ENCODE measurements at places on chromosomes 6 and 20. TPM values are rescaled to one million over a fixed set of nuclear protein-coding genes. Genes with fewer than 3 reads are reported as not detected.

The CAP2 gene
- total RNA-seq, result 3.5 TPM

The BPIFB4 gene
- total RNA-seq, result not detected

The CDYL gene
- 32.2 TPM for total RNA-seq

The IL17A gene
- total RNA-seq, result not detected

The LY6G6D gene
- total RNA-seq, result not detected

The GRIK2 gene
- total RNA-seq, result 7.8 TPM

The SEL1L2 gene
- not detected for total RNA-seq

The GNAS-AS1 gene
- 0.28 TPM for total RNA-seq

The MYL9 gene
- total RNA-seq, result 145 TPM

The LRP11 gene
- 31.8 TPM for total RNA-seq

The SLC17A3 gene
- not detected for total RNA-seq

The TMEM200A gene
- total RNA-seq, result 3.4 TPM

The KCNB1 gene
- total RNA-seq, result 27.5 TPM

The FILIP1 gene
- total RNA-seq, result 3.0 TPM

The DUSP15 gene
- total RNA-seq, result 3.7 TPM

The DZANK1 gene
- total RNA-seq, result 2.2 TPM

The NAA20 gene
- total RNA-seq, result 60.7 TPM

The MYCT1 gene
- 19.0 TPM for total RNA-seq

The SLA2 gene
- 1.6 TPM for total RNA-seq

The PPP1R14C gene
- total RNA-seq, result not detected

The RIMS4 gene
- 0.60 TPM for total RNA-seq

The RAET1L gene
- not detected for total RNA-seq

The EMILIN3 gene
- total RNA-seq, result not detected

The CDH26 gene
- 1.4 TPM for total RNA-seq

The TAP1 gene
- total RNA-seq, result 128 TPM

The DEFB126 gene
- total RNA-seq, result not detected

The HDGFL1 gene
- total RNA-seq, result not detected

The RGS19 gene
- 45.1 TPM for total RNA-seq

The NFATC2 gene
- total RNA-seq, result 4.1 TPM

The TAAR8 gene
- not detected for total RNA-seq

The OXT gene
- not detected for total RNA-seq

The WDR46 gene
- total RNA-seq, result 50.7 TPM

The ANKEF1 gene
- 2.4 TPM for total RNA-seq

The STAU1 gene
- 78.0 TPM for total RNA-seq

The PTGIS gene
- 123 TPM for total RNA-seq

The FGD2 gene
- total RNA-seq, result 60.2 TPM

The MUC22 gene
- not detected for total RNA-seq

The PDYN gene
- not detected for total RNA-seq

The BCAS4 gene
- 2.5 TPM for total RNA-seq

The EGFL8 gene
- 14.7 TPM for total RNA-seq

Data from omental fat pad (tissue), 4 donors.